ENCODE measurements at places on chromosomes 5 and 9.

DNA sequence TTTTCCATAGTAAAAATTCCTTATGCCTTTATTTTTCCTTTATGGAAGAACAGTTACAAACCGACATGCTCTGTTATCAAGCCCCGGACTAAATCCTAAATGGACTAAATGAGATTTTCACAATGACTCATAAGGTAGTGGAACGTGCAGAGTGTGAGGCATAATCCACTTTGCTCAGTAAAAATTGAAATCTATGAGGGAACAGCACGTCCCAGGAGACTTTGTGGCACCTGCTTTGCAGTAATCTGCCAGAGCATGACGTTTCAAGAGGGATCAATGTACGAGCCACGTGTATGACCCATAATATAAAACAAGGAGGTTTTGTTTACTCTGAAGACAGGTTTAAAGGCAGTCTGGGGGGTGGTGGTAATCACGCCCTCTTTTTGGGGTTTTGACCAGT, 83.8 kb upstream of the GNA14 start:
- DNase-seq: no peak

DNA sequence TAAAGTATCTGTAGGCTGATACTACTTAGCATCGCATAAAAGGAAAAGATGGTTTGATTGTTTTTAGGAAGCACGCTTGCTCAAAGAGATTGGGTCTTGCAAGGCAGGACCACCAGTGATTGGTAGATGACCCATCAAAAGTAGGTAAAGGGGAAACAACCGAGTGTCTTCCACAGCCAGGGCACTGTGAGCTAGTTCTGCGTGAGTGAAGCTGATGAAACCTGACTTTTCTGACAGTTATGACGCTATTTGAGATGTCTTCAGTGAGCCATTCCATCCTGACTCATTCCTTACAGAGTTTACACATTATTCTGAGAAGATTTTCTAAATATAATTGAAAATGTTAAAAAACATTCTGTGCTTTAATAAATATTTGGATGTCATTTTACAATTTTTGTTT, 49.7 kb downstream of the BASP1 start:
- no peak for DNase-seq

- DNase-seq: no peak
Observed at GRCh38 chr5:15304066-15304731, 195.8 kb upstream of the FBXL7 start.

GRCh38 chr5:39073767-39074016, 507 bp downstream of the RICTOR start:
- peak; percentile 34 for DNase-seq

GRCh38 chr9:14453286-14453685, 139.3 kb upstream of the NFIB start:
- no peak for DNase-seq

- DNase-seq: no peak
Observed at GRCh38 chr5:73940801-73941200, 314.8 kb downstream of the ARHGEF28 start.

GRCh38 chr5:168430296-168430695, 56.0 kb upstream of the RARS1 start:
- DNase-seq: no peak

DNA sequence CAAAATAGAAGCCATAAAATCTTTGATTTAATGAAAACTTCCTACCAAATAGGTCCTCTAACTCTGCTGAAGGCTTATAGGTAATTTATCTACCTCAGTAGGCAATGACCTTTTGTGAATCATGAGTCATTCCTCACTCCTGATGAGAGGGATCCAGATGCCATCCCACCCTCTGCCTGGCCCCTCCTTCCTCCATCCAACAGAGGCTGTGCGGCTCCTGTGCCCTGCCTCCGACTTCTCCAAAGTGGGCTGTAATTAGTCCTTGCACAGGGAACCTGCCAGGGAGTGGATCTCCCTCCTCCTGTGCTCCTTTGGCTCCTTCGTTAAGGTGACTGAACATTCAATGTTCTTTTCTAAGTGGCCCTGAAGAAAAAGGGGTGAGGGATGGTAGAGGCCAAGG, 213.9 kb upstream of the TBCA start:
- DNase-seq: no peak

DNA sequence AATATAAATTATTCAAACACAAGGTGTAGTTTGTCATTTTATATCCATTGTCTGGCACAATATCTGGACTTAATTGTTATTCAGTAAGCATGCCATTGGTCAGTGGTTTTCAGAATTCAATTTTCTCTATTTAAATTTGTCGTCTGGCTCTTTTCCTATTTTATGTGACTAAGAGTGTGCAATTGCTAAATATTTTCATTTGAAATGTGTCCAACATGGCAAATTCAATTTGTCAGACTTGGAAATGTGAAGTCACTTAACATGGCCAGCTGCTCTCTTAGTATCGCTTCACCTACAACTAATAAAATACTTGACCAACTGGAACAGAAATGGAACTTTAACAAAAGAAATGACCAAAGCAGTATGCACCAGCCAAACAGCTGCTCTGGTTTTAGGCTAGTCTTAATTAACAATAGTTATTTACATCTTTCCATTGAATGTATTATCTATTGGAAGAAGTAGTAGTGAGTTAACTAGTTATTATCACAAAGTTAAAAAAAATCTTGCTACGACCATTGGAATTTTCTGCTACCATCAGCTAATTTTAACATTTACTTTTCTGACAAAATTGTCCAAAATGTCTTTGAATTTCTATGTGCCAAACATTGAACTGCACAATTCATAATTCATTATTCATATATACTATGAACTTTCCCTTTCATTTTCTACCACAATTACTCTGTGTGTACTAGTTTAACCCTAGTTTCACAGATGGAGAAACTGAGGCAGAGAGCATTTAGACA, 720.7 kb upstream of the FAM174A start:
- DNase-seq: no peak

- DNase-seq: no peak
Observed at GRCh38 chr9:107782789-107783188, 293.2 kb upstream of the KLF4 start.

- no peak for DNase-seq
Observed at GRCh38 chr9:16987026-16987425, 116.6 kb upstream of the BNC2 start.

- no peak for DNase-seq
Observed at GRCh38 chr5:72225741-72226140, 94.3 kb downstream of the MRPS27 start.

DNA sequence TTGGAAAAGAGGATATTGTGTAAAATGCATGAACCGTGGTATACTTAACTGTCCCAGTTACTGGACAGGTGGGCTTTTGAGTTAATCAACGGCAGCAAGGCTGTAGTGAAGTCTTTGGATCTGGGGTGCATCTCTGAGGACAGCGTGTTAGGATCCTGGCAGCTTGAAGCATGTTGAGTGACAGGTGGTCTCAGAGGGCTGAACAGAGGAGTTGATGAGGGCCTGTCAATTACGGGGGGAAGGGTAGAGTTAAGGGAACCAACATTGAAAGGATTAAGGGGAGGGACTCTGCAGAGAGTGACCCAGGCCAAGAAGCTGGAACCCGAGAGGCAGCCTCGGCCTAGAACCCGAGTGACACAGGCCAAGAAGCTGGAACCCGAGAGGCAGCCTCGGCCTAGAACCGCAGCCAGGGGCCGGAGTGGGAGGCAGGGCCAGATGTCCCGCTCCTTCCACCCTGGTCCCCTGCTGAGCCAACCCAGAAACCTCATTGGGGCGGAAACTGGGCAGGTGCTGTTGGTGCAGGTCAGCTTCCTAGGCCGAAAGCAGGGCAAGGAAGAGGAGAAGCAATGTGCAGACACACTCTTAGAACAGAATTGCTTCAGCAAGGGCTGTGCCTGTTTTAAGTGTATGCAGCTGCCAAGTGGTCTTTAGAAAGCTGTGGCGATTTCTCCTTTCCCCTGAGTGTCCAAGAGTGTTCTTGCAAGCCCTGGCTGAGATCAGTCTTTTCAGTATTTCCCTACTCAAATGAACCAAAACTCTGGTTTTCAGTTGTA, 62.0 kb downstream of the ANKRD33B start:
- no peak for DNase-seq
